ENCODE measurements at places on chromosomes 2 and 18. TPM values are rescaled to one million over a fixed set of nuclear protein-coding genes. Genes with fewer than 3 reads are reported as not detected.

- DNase-seq = no peak
Observed at GRCh38 chr2:2331881-2332280, 806 bp upstream of the MYT1L start.

Gene TCF7L1
- polyA plus RNA-seq = 46.8 TPM

- no peak for DNase-seq
Observed at GRCh38 chr2:62320657-62321357, 124.9 kb downstream of the B3GNT2 start.

GRCh38 chr2:54675738-54676137 lies 47.7 kb upstream of the EML6 start:
- DNase-seq = no peak

DNA sequence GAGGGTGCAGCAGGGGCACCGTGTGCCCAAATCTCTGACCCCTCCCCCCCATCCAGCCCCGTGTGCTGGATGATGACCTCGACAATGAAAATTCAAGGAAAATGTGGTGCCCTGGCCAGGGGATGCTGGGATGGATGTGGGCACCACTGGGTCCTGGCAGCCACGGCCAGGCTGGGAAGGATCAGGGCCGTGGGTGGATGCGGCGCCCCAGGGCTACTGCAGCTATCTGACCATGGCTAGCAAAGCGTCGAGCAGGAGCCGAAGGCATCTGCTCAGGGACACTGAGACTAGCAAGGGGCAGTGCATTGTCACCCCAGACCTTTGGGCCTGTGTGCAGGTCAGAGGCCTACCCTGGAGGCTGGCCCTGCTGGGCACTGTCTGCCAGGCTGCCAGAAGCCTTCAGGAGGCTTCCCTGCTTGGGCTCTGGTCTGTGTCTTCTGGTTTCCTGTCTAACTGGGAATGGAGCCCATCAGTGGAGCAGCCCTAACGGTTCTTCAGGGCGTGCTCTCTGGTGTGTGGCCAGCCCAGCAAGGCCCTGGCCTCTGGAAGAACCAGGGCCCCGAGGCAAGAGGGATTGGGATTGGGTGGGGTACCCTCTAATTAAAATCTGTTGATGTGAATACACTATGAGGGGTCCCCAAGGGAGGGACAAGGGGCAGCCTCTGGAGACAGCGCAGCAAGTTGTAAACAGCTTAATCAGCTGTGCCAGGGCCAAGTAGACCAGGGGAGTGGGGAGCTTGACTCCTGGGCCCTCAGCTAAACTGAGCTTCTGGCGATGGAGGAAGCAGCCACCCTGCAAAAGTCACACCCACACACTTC lies 98.0 kb downstream of the STPG4 start:
- DNase-seq = no peak

Gene DNER
- polyA plus RNA-seq = 51.8 TPM

GRCh38 chr2:28160986-28161425 lies 231.7 kb upstream of the FOSL2 start:
- no peak for DNase-seq

Gene THADA
- polyA plus RNA-seq = 38.6 TPM

DNA sequence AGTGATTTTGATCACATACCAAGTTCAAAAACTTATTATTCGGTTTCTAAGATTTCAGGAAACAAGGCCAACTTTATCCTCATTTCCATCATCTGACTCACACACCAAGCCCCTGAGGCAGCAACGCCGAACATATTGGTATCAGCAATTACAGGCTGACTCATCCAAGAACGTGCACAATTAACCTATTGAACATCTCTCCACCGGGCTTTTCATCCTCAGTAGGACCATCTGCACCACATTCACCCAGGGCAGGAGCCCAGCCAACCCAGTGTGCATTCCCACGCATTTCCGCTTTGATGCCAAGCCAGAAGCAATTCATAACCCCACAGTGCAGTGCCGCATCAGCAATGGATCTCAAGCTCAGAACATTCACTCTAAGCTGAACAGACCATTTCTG lies 52.9 kb downstream of the SCG2 start:
- DNase-seq = no peak

GRCh38 chr2:23497063-23497462 lies 112.1 kb downstream of the KLHL29 start:
- DNase-seq = no peak
